ENCODE measurements at places on chromosomes 11 and 22. TPM values are rescaled to one million over a fixed set of nuclear protein-coding genes. Genes with fewer than 3 reads are reported as not detected.

- no peak for DNase-seq
Measured at GRCh38 chr22:31136155-31136554, 4.2 kb downstream of the PLA2G3 start.

DNA sequence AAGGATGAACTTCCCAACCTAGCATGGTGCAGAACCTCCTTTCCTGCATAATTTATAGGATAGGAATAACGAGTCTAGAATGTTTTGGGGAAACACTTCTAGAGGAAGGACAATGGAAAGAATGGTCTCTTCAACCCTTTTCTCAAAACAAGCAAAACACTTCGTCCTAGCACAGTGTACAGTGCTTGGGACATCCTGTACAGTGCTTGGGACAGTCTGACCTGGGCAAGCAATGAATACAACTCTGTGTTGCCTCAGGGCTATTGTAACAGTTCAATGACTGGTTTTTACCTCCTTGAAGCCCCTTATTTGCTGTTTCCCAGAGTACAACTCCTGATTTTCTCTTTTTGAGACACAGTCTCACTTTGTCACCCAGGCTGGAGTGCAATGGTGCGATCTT, 1.6 kb upstream of the ADAMTS8 start:
- DNase-seq = no peak

GRCh38 chr11:2444821-2445745, at the start of gene KCNQ1:
Gene KCNQ1, plus strand, starts transcription at chr11:2445008. Its CDS starts 91 bp downstream, at chr11:2445099.
- DNase-seq = peak; percentile 76

GRCh38 chr11:124536520-124536919, 6.9 kb downstream of the OR8B12 start:
- no peak for DNase-seq

- no peak for DNase-seq
Measured at GRCh38 chr22:45155050-45155840, 8.5 kb upstream of the NUP50 start.

- no peak for DNase-seq
Measured at GRCh38 chr11:95182397-95182796, 48.6 kb downstream of the SESN3 start.

- no peak for DNase-seq
Measured at GRCh38 chr22:36424901-36425579, 37.3 kb upstream of the MYH9 start.

GRCh38 chr11:130609121-130610035, 160.9 kb downstream of the ADAMTS15 start:
- no peak for DNase-seq

GRCh38 chr11:78255919-78256318, 67.2 kb downstream of the USP35 start:
- no peak for DNase-seq

DNA sequence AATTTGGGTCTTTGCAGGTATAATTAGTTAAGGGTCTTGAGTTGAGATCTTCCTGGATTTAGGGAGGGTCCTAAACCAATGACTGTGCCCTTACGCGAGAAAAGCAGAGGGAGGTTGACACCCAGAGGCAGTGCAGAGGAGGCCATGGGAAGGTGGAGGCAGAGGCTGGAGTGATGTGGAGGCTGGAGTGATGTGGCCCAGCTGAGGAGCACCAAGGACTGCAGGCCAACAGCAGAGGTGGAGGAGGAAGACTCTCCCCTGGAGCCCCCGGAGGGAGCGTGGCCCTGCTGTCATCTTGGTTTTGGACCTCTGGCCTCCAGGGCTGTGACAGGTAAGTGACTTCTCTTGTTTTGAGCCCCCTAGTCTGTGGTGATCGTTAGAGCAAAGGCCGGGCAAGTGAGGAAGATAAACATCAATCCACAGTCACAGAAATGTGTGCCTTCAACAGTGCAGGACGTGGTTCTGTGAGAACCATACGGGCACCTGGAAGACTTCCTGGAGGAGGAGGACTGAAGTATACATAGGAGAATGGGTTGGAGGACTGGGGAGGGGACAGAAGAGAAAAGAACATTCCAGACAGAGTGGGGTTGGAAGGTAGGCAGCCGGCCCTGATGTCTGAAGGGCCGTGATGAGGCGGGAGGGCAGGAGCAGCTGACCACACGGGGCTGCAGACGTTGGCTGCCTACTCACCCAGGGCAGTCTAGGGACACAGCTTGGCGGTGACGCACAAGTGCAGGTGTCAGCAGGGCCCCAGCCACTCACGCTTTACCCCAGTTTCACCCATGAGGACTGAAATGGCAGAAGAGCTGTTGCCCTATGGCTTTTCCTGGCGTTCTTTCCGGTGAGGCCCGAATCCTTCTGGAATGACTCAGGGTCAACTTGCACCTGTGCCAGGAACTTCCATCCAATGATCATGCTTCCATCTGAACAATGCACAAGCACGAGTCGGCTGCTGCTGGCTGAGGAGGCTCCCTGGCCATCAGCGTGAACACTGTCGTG, 270.2 kb downstream of the CTTN start:
- no peak for DNase-seq

- no peak for DNase-seq
Measured at GRCh38 chr11:46508360-46508759, 85.5 kb downstream of the AMBRA1 start.

- no peak for DNase-seq
Measured at GRCh38 chr11:117643606-117644300, 153.3 kb downstream of the DSCAML1 start.

GRCh38 chr22:27534720-27535125, 266.8 kb downstream of the MN1 start:
- DNase-seq = no peak

GRCh38 chr11:75237050-75237449, 3.5 kb upstream of the TPBGL start:
- no peak for DNase-seq

Gene MUC5B
- not detected for total RNA-seq

Gene HYOU1
- 121 TPM for total RNA-seq

Gene TTC36
- total RNA-seq = 0.62 TPM

Gene C11orf71
- 5.7 TPM for total RNA-seq

Gene RNF169
- total RNA-seq = 12.4 TPM

Gene LINC01488
- total RNA-seq = not detected

Gene MYOD1
- not detected for total RNA-seq

Gene RDX
- total RNA-seq = 33.7 TPM
